ENCODE measurements at places on chromosomes 16 and 17. TPM values are rescaled to one million over a fixed set of nuclear protein-coding genes. Genes with fewer than 3 reads are reported as not detected.

HS3ST6 gene
- not detected for polyA plus RNA-seq

CSH1 gene
- polyA plus RNA-seq: not detected

GRAP gene
- polyA plus RNA-seq: 2.3 TPM

ATAD5 gene
- 5.3 TPM for polyA plus RNA-seq

ALOXE3 gene
- 1.6 TPM for polyA plus RNA-seq

CHTF18 gene
- polyA plus RNA-seq: 31.2 TPM

WFIKKN2 gene
- polyA plus RNA-seq: not detected

PRSS21 gene
- polyA plus RNA-seq: not detected

ACSM2A gene
- polyA plus RNA-seq: not detected

PPL gene
- 0.66 TPM for polyA plus RNA-seq

BRICD5 gene
- 39.2 TPM for polyA plus RNA-seq

CACNA1H gene
- polyA plus RNA-seq: 35.7 TPM

MT1A gene
- not detected for polyA plus RNA-seq

TOX3 gene
- polyA plus RNA-seq: 2.8 TPM

PEX12 gene
- 7.3 TPM for polyA plus RNA-seq

CTRB1 gene
- polyA plus RNA-seq: not detected

SAMD14 gene
- 105 TPM for polyA plus RNA-seq

GCGR gene
- polyA plus RNA-seq: not detected

RAB37 gene
- not detected for polyA plus RNA-seq

IL17C gene
- polyA plus RNA-seq: not detected

PRKCB gene
- polyA plus RNA-seq: 27.6 TPM

SLC52A1 gene
- not detected for polyA plus RNA-seq

MYOCD gene
- polyA plus RNA-seq: not detected

SEZ6L2 gene
- 52.7 TPM for polyA plus RNA-seq

G6PC1 gene
- polyA plus RNA-seq: not detected

CAMTA2 gene
- polyA plus RNA-seq: 7.3 TPM

SYCE1L gene
- 3.4 TPM for polyA plus RNA-seq

LPO gene
- not detected for polyA plus RNA-seq

All from neural cell (in vitro differentiated cells).